ENCODE measurements at places on chromosomes 11 and 22. TPM values are rescaled to one million over a fixed set of nuclear protein-coding genes. Genes with fewer than 3 reads are reported as not detected.

DNA sequence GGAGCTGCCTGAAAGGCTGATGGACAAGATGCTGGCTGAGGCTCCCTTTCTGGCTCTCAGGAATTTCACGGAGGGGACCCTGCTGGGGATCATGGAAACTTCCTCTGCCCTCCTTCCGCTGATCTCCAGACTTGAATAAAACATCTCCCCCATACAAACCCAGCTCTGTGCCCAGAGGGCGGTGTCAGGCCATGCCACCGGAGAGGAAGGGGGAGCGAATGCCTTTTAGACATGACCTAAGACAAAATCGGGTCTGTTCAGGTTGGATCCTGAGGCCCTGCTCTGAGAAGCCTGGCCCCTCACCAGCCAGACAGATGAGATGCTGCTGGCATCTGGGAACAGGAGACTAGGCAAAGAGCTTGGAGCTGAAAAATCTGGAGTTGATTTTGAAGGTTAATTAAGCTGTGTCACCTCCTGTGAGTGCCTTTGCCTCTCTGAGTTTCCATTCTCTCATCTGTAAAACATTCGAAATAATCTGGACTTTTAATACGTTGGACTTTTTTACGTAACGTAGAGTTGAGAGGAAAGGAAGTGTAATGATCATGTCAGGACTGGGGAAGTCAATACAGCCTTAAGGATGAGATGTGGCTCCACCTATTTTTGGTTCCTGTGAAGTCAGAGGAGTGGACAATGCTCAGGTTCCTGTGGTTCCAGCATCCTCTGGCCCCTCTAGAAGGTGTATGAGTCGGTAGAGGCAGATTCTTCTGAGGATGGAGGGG, 163.6 kb downstream of the ST3GAL4 start:
- DNase-seq: no peak

- no peak for DNase-seq
Observed at GRCh38 chr11:64313491-64314145, 3.7 kb downstream of the TRMT112 start.

The ANKK1 gene
- total RNA-seq: 0.12 TPM

The DNAJB13 gene
- 1.1 TPM for total RNA-seq

DNA sequence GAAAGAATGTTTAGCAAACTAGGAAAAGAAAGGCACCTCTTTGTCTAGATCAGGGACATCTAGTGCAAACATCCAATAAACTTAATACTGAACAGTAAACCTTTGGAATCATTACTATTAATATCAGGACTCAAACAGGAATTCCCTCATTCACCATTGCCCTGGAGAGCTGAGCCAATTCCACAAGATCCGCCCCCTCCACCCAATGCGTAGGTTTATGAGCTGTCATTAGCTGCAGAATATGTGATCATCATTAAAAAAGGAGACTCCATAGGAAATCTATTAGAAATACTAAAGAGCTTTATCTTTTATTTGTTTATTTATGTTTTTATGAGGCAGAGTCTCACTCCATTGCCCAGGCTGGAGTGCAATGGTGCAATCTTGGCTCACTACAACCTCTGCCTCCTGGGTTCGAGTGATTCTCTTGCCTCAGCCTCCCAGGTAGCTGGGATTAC, 5.5 kb downstream of the IL17REL start:
- DNase-seq: no peak

The RIC3 gene
- total RNA-seq: 17.2 TPM

The PHLDA2 gene
- 3.4 TPM for total RNA-seq

DNA sequence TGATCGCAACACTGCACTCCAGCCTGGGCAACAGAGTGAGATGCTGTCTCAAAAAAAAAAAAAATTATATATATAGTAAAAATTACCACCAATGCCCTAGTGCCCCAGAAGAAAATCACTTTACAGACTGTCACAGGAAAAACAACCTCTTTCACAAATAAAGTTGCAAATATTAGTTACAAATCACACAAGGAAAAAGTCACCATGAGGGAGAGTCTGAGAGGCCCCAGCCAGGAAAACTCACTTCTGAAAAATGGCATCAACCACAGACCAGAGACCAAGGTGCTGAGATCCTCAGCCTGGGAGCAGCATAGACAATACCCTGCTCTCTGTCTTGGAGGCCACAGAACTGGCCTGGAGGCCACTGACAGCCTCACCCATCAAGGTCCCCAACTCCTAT, 20.4 kb downstream of the GGT5 start:
- DNase-seq: no peak

DNA sequence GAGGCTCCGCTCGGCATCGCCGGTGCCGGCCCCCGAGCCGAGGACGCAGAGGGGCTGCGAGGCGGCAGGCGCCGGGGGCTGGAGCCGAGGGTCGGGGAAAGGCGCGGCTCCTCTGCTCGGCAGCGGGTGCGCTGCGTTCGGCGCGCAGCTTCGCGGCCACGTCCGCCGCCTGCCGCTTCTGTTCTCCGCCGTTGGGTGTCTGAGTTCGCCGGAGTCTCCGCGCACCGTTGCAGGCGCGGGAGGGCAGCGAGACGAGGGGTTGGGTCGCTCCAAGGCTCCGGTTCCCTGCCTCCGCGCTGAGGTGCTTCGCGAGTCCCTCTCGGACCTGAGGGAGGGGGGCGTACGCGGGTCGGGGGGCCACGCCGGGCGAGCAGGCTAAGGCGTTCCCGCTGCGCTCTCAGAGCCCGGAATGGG, 347 bp downstream of the MN1 start:
- peak; percentile 42 for DNase-seq

The MFRP gene
- total RNA-seq: not detected

DNA sequence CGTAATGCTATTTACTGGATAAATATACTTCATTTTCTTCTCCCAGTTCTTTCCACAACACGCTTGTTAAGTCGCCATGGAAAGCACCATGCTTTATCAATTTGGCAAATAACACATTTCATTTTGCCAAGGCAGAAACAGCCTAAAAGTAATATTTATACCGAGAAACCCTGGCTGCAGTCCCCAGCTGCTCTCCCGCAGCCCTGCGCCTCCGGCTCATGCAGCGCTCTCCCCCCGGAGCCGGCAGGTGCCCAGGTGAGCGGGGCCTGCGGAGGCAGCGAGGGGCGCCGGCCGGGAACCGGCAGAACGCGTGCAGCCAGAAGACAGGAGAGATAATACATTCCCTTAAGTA, 681 bp upstream of the ARHGEF12 start:
- no peak for DNase-seq

The LGALS1 gene
- 303 TPM for total RNA-seq

The MYEOV gene
- 0.67 TPM for total RNA-seq

GRCh38 chr11:95134491-95134890, 44.8 kb downstream of the ENDOD1 start:
- DNase-seq: no peak

DNA sequence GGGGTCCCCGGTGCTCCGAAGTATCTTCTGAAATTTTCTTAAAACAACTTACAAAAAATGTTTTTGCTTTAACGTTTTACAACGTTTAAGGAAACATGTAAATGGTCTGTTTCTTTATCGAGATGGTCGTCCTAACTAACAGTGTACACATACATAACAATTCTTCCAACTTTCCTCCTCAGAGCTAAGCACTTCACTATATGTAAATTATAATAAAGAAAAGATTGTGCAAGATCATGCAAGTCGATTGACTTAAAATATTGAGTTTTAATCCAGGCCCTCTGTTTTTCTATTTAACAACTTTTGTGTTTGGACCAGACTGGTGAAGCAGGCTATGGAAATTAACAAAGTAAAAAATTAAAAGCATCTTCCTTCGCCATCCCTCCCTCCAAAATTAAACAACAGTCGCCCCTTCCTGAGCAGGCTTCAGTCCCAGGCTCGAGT, 4.9 kb downstream of the ALX4 start:
- no peak for DNase-seq

DNA sequence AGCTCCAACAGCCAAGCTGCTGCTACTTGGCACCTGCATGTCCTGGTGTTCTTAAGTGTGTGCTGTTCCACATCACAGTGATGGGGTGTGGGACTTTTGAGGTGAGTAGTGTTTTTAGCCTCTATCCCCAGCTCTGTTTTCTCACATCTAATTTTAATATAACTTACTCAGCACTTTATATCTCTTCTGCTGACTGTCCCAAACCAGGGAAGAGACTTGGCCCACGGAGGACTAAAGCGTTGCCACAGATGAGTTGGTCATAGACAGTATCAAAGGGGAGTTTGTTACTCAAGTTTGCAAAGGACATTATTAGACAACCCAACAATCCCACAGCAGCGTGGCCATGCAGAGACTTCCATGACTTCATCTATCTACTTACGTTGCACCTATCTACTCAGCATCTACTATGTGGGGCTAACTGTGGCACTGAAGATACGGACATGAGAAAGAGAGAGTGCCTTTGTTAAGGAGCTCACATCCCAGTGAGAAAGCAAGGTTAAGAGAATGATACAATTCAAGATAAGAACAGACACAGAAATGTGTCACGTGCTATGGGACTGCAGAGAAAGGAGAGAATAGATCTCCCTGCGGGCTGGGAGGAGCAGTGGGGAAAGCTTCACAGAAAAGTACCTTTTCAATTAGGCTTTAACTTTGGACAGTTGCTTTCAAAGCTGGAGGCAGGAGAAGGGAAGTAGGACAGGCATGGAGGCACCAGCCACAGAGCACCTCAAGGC, 82.4 kb downstream of the ME3 start:
- no peak for DNase-seq

GRCh38 chr11:102592634-102593581, 32.2 kb downstream of the MMP20 start:
- no peak for DNase-seq

DNA sequence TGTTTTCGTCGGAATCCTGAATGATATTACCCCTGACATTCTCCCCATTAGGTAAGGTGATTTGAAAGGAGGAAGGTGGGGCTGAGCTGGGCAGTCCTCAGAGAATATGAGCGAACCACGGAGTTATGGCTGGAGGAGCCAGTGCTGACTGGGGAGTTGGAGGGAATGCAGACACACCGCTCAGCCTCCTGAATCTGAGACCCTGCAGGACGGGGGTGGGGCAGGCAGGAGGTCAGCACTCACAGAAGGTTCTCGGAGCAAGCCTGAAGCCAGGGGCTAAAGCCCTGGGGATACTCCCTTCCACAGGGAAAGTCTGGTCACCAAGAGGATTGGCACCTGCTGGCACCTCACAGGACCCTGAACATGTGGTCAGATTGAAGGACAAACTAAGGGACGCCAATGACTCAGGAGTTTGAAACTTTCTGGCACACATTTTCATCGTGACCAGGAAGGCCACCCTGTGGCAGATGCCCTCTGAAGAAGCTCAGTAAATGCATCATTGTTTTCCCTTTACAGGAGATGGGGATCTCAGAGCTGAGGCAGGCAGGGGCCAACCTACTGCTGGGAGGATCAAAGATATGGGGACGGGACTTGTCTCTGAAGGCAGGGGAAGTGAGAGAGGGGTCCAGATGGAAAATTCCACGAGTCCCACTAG, 26.9 kb upstream of the FCHSD2 start:
- no peak for DNase-seq

DNA sequence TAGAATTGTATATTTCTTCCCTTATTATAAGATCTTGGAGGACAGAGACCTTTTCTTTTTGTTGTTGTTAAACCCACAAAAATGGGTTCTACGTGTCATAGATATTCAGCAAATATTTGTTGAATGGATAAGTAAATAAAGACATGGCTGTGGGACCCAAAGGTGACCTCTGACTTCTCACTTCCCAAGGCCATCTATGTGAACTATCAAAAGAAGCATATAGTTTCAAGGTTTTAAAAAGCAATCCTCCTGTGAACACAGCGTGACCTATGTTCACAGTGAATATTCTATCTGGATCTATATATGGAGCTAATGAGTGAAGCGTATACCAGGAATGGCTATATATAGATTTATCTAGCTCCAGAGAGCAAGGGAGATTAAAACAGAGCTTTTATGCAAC, 312.8 kb upstream of the C11orf87 start:
- no peak for DNase-seq

- DNase-seq: no peak
Observed at GRCh38 chr22:25359601-25360261, 140.3 kb downstream of the CRYBB2 start.

- no peak for DNase-seq
Observed at GRCh38 chr11:123718469-123718868, 23.0 kb downstream of the ZNF202 start.

GRCh38 chr11:64218628-64219353, 7.2 kb downstream of the TRPT1 start:
- no peak for DNase-seq

- DNase-seq: no peak
Observed at GRCh38 chr22:46051646-46052045, 74.7 kb upstream of the WNT7B start.

DNA sequence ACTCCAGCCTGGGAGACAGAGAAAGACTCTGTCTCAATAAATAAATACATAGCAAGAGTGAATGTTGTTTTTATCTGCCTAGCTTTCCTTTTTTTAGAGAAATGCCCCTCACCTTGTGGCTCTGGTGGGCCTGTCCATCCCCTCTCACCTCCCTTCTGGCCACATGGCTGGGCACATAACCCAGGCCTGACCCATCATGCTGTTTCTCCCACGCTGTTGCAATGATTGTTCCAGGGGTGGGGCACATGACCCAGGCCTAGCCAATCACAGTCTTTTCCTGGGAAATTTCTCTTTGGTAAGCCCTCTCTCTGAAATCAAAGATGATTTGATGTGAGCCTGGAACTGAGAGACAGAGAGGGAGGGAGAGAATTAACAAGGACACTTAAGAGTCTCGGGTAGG, 5.5 kb upstream of the CYTH4 start:
- no peak for DNase-seq

DNA sequence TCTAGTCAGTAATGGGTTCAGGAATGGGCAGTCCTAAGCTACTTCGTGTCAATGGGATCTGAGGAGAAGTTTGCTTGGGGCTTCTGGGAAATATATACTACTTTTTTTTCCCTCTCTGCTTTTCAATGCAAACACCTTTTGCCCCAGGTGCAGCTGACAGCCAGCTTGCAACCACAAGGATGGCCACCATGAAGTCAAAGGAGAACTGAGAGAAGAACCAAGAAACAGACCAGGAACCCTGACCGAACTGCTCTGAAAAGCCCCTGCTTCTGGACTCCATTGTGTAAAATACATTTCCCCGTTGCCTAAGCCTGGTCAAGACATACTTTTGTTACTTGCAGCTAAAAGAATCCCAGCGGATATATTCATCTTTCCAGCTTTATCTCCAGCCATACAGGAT, 20.1 kb upstream of the CD44 start:
- no peak for DNase-seq

The RFPL3 gene
- not detected for total RNA-seq

The PTPN5 gene
- not detected for total RNA-seq

The TUBA8 gene
- total RNA-seq: 2.9 TPM

- no peak for DNase-seq
Observed at GRCh38 chr11:134264966-134265764, 11.0 kb upstream of the GLB1L3 start.

The GPR83 gene
- total RNA-seq: 0.19 TPM
